ENCODE measurements at places on chromosomes 2 and 18.

DNA sequence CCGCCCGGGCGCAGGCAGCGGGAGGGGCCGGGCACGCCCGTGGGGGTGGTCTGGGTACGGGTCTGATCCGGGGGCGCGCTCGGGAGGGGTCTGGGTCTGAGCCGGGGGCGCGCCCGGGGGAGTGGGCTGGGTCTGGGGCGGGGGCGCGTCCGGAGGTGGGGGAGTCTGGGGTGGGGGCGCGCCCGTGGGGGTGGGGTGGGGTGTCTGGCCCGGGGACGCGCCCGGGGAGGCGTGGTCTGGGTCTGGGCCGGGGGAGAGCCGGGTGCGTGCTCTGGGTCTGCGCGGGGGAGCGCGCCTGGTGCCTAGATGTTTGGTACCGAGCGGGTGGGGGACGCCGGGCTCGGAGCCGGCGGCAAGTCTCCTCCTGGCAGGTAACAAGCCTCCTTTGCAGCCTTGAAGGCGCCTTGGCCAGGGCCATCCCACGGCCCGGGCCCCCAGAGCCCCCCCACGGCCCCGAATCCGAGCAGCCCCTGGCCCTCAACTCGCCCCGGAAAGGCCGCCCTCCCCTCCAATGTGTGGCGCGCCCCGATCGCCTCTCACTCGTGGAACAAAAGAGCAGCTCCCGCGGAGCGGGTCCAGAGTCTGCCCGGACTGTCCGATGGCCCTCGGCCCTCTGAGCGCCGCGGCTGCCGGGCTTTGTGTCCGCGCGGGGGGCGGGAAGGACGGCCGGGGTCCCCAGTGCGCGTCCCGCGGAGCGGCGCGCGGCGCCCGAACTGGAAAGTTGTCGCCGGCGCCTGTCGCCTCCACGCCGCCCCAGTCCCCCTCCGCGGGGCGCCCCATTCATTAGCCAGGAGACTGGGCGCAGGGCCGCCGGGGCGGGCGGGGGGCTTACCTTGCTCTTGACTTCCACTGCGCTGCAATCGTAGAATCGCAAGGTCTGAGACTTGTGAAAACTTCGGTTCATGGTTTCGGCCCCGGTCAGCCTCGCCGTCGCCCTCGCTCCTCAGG, 595 bp downstream of the PARD6G start:
- DNase-seq: peak; percentile 40

DNA sequence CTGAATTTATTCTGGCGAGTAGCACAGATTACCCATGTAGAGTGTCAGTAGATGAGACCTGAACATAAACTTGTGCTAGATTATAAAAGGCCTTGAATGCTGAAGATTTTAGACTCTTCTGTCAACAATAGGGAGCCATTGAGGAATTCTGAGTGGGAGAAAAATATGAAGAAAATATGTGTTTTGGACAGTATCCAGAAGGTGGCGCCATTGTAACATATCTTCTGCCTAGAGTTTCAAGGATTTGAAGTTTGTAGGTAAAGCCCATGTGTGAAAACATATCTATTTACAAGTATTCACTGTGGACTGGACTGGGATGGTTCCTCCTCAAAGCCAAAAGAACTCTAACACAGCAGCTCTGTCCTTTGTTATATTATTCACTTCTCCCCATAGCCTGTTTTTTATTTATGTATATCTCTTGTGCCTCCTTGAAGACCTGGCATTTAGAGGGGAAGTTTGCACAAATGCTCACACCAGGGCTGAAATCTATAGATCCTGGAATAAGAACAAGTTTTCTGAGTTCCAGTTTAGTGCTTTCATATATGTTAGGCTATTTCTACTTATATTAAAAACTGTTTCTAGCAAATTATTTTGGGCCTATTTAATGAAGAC, 124.9 kb downstream of the RDH14 start:
- peak; percentile 57 for DNase-seq

GRCh38 chr2:59044736-59045135, 803.6 kb upstream of the FANCL start:
- no peak for DNase-seq

DNA sequence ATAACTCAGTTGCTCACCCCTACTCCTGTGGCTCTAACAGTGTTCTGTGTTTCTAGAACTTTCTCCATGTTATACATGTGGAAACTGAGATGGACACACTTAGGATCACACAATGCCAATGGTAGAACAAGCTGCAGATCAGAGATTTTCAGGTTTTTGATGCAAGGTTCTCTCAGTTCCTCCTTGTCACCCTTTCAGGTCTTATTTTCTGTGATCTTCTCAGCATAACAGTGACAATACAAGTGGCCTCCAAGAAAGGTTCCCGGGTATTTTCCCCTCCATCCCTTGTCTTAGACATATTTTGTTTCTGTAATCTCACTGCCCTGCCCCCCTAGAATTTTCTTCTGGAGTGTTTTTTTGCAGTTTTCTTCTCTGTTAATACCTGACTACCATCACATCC, 6.2 kb upstream of the MGAT5 start:
- DNase-seq: no peak

DNA sequence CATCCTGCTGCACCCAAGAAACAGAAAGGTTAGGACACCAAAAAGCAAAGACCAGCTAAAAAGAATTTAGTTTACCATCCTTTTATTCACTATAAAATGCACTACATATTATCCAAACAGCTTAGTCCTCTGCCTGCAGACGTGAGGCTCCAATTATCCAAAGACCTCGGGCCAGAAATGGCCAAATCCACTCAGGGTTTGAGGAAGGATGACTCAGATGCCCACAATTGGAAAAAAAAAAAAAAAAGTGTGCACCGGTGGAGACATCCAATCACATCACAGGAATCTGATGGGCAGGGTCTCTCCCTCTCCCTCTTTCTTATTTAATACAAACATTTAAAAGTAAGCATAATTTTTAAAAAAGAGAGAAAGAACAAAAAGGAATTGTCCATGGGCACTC, 65.7 kb downstream of the TRABD2A start:
- no peak for DNase-seq

DNA sequence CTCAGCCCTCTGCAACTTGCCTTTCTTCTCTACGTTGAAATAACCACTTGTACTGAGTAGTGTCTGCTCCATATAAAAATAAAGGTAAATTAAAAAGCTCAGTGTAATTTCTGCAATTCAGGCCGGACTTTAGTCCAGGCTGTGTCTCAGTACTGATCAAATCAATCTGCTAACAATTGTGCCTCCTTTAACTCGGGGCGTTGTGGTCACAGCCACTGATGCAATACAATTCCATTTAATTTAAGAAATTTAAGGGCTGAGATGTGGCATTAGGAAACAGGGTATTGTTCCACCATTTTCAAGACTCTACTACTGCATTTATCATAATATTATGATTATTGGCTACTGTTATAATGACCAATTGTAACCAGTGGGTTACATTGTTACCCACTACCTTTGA, 60.0 kb upstream of the NPAS2 start:
- no peak for DNase-seq

GRCh38 chr2:71500426-71501079, 47.2 kb downstream of the DYSF start:
- no peak for DNase-seq

DNA sequence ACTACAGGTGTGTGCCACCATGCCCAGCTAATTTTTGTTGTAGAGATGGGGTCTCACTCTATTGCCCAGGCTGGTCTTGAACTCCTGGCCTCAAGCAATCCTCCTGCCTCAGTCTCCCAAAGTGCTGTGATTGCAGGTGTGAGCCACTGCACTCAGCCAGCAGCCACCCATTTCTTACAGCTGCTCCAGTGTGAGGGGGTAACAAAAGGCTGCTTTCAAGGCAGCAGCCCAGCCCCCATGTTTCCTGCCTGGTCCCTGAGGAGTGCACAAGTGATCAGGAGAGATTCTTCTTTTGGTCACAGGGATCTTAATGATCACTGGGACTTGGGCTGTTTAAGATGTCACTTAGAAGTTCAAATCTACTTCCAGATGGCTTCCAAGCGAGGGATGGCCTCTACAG, 15.2 kb upstream of the CXCR4 start:
- DNase-seq: no peak

DNA sequence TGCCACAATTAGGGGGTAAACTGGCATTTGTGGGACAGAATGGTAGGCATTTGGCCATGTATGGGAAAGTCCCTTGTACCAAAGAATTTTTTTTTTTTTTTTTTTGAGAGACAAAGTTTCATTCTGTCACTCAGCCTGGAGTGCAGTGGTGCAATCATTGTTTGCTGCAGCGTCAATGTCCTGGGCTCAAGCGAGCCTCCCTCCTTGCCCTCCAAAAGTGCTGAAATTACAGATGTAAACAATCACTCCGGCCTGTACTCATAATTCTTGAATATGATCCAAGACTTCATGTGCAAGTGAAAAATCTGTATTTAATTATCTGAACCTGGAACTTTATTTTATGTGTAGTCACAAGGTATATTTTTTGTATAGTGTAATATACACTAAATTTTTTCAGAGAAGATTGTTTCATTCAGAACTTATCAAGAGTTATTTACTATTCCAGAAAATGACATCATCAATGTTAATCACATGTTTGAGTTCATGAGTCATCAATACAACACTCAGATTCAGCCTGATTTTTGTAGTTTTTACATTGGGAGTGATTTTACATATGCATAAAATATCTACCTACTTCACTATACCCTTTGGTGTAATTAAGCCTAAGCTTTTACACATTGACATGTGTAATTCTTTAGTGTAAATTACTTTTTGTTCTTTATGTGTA, 138.7 kb upstream of the L3MBTL4 start:
- DNase-seq: peak; percentile 34

GRCh38 chr2:105078906-105079495, 41.1 kb downstream of the MRPS9 start:
- peak; percentile 17 for DNase-seq

DNA sequence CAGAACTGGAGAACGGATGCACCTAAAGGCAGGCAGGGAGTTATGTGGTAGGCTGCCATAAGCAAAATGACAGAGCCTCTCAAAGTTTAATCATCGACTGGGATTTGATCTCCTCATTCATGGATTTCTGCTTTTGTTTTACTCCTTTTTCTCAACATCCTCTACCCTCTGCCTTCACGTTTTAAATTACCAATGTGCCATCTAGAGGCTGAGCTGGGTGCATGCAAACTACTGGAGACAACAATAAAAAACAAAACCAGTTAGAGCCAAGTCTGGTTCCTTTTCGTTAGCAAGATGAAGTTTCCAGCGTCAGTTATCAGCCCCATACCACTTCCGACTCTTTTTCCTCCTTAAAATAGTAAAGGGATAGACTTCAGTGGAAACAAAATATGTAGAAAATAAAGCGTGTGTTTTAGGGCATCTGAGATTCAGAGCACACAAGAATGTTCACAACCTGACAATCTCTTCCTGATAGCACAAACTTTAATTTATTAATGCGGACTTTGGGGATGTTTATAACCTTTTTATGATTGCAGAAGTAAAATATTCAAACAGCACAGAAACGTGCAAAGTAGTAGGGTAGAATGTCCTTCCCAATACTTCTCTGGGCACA, 117.0 kb downstream of the LAMA1 start:
- peak; percentile 37 for DNase-seq

DNA sequence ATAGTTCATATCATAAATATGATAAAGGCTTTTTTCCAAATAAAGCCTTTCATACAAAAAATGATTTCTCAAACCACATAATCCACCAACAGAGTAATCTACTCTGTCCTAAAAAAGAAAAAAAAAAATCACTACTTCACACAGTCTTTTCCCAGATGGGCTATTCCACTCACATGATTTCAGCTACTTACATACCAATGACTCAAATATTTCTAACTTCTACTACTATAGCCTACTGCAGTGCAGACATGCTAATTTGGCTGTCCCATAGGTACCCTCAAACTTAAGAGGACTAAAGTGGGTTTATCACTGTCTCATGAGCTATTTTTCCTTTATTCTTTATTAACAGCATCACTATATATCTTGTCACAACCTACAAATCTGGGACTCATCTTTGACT, 57.4 kb downstream of the SLC66A3 start:
- no peak for DNase-seq

DNA sequence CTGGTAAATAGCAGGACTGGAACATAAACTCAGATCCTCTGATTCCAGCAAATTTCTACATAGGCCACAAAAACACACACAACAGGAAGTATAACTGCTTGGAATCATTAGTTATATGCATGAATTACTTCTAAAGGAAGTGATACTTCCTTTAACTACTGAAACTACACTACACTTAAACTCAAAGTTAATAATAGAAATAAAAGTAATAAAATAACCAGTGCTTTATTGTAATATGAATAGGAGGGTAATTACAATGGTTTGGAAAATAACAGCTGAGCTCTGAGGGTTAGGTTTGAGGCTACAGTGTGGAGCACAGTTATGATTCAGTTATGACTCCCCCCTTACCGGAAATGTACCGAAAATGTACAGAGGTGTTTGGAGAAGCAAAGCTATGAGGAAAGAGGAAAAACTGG, 18.5 kb upstream of the POLI start:
- peak; percentile 62 for DNase-seq

GRCh38 chr2:148754864-148755263, 110.3 kb downstream of the EPC2 start:
- no peak for DNase-seq

- peak; percentile 79 for DNase-seq
Measured at GRCh38 chr2:175233135-175233719, 51.7 kb upstream of the ATP5MC3 start.

- peak; percentile 20 for DNase-seq
Measured at GRCh38 chr2:157592948-157593347, 35.7 kb downstream of the ACVR1C start.

DNA sequence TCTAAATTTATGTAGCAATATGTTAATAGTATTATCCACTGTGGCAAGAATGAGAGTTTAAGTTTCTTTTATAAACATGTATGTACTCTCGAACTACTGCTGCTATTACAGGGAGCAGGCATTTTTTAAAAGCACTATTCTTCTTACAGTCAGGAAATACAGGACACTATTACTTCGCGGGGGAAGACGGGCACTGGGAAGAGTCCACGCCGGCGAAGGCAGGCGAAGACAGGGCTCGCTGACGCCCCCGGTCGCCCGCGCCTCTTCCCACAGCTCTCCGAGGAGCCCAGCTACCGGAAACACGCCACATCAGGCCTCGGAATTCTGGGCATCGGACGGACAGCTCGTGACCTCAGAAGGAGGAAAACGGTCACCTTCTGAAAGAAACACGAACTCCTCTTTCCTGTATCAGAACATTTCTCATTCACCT, 90.2 kb downstream of the FAM161A start:
- peak; percentile 83 for DNase-seq

- DNase-seq: no peak
Measured at GRCh38 chr18:36374262-36374661, 76.7 kb downstream of the FHOD3 start.

DNA sequence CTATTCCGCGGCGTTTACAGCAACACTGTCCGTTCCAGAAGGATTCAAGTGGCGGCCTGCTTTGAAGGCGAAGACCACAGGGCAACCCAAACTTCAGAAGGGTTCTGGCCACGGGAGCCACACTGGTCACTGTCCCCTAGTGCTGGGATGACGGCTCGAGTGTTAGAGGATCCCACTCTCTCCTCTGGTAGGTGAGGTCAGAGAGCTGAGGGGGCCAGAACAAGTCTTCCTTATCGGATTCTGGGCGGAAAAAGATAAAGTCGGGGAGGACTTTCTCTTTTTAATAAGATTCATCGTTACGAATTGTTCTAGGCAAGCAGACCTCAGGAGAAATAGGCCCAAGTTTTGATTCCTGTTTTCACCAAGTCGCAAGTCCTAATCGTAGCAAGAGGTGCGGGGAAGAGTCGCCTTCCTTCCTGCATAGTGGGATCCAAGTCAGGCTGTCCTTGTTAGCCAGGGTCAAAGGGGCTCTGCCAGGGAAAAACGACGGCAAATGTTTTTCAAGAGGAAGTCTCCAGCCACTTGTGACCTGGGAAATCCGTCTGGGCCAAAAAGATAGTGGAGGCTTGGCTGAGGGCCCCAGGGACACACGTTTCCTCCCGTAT, 864 bp upstream of the MYL12A start:
- no peak for DNase-seq

GRCh38 chr2:235569837-235570236, 76.0 kb downstream of the AGAP1 start:
- no peak for DNase-seq
